Stimulated activated CD4-positive, alpha-beta T cell treated with anti-CD3 and anti-CD28 coated beads, Interleukin-1b, Interleukin-23, amount 100 ng/mL, for 4 hours (primary cell): ENCODE measurements at places on chromosomes 3 and 15.

GRCh38 chr3:60803216-60804173 is 447.8 kb downstream of the FHIT start:
- DNase-seq, result no peak

DNA sequence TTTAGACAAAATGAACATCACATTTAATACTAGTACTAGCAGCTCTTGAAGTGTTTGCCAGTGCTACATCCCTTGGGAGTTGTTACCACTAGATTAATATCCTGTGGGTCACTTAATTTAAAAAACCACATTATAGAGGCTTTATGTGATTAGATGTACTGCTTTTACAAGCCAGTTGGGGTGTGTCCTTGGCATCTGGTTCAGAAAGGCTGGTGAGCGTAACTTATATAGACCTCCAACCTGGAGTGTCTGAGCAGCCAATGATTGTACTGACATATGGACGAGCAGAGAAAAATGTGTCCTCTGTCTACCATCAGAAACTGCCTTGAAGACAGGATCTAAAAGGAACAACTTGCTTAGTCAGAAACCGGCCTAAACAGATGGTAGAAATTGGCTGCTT is 306.2 kb upstream of the ATP11B start:
- DNase-seq, result no peak

DNA sequence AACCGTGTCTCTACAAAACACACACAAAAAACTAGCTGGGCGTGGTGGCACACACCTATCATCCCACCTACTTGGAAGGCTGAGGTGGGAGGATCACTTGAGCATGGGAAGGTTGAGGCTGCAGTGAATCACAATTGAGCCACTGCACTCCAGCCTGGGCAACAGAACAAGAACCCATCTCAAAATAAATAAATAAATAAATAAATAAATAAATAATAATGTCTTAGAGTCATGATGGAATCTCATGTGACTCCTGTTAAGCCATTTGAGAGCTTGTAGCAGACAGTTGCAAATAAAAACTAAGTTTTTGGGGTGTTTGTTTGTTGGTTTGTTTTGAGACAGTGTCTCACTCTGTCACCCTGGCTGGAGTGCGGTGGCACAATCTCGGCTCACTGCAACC is 33.2 kb downstream of the SLC12A1 start:
- DNase-seq, result no peak

DNA sequence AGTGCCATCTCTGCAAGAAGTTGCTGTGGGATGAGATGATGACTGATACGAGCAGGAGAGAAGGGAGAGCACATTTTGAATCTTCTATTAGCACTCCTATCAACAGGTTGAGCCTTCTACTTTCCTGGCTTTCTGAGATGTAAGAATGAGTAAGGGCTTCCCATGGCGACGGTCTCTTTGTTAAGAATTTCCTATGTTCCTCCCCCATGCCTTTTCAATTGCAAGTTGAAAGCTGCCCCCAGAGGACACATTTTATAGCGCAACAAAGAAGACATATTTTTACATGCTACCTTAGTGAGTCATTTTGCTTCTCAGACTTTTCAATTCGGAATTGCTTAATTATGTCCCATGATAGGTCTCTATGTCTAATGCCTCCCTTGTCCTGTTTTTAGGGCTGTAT is 71.3 kb upstream of the LRTM1 start:
- DNase-seq, result no peak

DNA sequence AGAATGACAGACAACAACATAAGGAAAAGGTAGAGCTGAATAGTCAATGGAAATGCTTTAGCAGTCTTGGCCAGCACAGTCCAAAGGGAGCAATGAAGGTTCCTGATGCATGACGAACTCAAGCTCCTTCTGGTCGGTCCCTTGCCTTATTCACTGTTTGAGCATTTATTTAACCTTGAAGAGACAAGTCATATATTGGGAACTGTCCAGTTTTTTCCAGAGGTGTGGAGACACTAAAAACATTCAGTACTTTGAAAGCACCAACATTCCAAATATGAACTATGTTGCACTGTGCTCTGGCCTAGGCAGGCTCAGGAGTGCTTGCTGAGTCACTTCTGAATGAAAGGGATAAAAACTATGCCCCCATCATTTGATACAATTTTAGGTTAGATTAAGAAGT is 384.8 kb downstream of the MECOM start:
- DNase-seq, result no peak

DNA sequence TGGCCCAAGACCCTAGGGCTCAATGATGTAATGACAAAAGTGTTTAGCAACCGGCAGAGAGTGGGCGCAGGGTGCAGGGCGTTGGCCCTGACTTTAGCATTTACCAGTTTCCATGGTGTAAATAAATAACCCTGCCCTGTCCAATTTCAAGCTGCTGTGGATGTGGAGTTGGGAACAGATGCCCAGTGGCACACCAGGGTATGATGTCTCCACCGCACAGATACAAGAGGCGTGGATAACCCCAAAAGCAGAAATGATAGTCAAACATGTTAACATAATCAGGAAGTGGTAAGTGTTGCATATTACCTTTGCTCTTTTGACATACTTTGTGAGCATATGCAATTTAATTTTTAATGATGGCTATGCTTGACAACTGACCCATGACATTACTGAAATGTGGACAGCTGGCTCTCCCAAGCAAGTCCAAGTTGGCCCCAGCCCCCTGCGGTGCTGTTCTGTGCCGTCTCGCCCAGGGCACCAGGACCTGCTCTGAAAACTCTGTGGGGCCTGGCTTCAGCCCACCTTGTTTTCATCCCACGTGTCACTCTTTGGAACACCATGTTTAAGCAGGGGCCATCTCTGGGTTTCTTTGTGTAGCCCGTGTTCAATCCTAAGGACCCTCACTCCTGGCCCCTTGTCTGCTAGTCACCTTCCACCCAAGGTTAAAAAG is 10.8 kb upstream of the ANPEP start:
- DNase-seq, result no peak

DNA sequence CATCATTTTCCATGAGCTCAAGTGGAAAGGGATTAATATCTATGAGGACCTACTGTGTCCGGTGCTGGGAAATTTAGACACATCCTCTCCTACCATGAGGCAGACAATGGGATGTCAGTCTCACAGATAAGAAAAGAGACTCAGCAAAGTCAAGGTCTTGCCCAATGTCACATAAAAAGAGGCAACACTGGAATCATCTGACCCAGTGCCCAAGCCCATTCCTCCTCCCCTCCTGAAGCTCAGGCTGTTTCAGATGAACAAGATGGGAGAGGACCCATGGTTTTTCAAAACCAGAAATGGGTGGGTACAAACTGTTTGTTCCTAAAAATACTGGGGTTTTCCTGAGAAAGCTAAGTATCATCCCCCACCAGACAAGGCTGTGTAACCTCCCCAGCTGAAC is 22.2 kb downstream of the POC1A start:
- no peak for DNase-seq

DNA sequence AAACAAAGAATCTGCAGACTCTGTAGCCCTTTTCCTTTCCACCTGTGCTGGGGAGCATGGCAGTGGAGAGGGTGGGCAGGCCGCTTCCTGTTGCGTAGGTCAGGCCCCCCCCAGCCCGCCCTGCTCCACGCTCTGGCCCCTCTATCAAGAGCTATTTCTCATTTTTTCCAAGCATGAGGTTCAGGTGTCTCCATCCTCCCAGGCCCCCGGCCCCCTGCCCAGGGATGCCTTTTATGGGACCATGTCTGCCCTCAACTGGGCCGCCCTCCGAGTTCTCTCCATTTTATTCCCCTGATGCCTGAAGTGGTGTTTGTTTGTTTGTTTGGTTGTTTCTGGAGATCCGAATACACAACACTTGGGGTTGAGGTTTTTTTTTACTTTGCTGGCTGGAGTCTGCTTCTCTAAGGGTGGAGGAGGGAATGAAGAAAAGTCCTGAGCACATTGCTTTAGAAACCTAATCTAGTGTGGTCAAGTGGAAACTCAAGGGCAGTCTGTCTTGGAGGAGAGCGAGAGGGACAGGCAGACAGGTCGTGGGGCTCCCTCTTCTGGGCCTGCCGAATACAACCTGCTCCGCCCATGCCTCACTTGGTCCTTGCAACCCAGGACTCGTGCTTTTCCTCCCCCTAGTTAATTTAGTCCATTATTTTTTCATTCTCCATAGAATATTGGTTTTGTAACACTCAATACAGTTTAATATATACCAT is 176.5 kb upstream of the LYSMD4 start:
- DNase-seq, result no peak

- DNase-seq, result no peak
Observed at GRCh38 chr3:115281697-115282675, 134.9 kb upstream of the ZBTB20 start.

GRCh38 chr15:95598251-95598855 is 732.1 kb upstream of the NR2F2 start:
- no peak for DNase-seq

- no peak for DNase-seq
Observed at GRCh38 chr15:34109797-34110663, 8.1 kb downstream of the PGBD4 start.

DNA sequence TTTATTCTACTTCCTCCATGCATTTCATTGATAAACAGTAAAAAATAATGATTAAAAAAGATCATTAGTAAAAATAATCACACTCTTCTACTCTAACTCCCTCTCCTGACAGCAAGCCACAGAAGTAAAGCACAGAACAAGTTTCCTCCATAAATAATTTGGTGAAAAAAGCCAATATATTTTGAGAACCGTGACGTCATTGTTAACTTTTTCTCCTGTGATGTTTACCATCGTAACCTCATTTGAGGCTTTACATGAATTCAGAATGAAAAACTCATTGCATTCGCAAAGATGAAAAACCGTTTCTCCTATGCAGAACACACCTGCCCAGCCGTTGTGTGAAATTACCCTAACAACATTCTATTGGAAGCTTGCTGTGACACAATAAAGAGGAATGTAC is 120.7 kb downstream of the NSUN3 start:
- DNase-seq, result no peak

DNA sequence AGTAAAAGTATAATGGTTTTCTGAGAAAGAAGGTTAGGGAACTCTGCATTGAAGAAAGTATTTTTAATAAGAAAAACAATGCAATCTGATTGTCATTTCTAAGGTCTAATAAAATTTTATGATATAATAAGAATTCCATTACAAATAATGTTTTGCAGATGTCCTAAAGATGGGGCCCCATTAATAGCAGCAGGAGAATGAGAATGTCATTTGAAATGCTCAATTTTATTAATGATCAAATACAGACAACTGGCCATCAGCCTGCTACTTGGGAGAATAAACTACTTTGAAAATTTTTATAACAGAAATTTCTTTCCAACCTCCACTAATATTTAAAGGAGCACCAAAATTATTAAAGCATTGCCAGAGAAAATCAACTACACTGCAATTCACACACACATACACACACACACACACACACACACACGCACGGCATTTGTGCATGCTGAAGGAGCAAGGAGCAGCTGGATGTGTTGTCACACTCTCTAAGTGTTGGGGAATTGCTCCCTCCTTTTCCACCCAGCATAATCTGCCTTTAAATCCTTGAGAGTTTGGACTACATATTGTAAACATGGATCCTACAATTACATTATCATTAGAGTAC is 109.5 kb downstream of the THRB start:
- DNase-seq, result no peak

GRCh38 chr15:90933301-90933700 is 952 bp upstream of the HDDC3 start:
- DNase-seq, result no peak

DNA sequence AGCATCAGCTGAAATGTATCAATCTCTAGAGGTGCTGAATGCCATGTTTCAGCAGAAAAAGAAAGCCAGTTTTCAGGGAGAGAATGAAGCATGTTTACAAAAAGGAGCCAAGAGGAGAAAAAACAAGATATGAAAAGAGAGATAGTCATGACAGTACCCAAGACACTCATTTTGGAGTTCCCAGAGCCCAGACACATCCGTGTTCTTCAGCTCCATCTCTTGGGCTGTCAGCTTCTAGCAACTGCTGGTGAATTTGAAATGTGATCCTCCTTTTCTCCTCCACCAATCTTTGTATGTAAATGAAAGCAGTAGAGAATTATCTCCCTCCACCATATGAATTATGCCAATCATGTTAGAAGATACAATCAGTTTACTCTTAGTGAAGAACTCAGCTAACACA is 93.0 kb upstream of the SLC25A36 start:
- no peak for DNase-seq

DNA sequence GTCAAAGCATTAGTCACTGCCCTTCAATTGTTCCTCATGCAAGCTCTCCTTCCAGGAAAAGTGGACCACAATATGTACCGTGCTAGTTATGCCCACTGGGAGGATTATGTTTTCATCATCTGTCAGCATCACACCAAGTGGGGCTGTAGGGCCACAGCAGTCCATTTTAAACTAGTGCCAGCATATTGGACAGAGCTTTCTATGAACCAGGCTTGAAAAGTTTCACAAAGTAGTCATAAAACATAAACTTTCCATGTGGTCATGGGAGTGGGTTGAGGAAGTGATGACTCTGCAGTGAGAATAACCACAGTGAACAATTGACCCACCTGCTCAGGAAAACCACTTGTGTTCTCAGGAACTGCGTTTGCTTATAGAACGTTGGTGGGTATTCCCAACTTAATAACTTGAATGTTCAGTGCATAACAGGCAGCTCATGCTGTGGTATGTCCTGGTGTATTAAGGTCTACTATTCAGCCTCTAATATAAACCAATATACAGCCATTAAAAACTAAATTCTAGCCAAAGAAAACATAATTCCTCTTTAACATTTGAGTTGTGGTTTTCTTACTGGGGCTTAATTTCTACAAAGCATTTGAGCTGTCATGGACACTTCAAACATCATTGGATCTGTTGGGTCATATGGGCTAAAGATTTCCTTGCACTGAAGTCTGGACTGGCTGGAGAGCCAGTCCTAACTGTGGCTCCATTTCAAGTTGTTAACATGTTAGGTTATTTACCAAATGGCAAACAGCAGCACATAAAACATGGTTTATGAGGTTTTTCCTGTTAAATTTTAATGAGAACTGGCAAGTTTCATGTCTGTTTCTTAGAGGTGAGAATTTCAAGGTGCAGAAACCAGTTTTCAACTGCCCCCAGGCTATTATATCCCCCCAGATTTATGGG is 274.1 kb downstream of the OTOL1 start:
- no peak for DNase-seq

DNA sequence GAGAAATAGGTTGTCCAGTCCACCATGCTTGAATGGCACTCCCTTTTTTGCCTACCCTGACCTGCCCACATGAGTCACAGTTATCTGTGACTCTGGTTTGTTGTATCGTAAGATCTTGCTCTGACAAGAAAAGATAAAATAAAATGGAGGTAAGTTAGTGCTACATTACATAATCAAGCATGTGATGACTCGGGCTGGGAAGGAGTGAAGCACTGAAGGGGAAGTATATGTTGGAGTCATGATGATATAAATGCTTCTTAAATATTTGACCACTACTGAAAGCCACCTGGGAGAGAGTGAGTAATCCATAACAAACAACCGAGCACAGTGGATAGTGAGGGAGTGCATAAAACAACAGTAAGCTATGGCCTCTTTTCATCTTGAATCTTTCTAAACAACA is 124.4 kb downstream of the SHOX2 start:
- DNase-seq, result no peak

- DNase-seq, result no peak
Observed at GRCh38 chr15:55522742-55523450, 14.9 kb upstream of the DNAAF4 start.

- no peak for DNase-seq
Observed at GRCh38 chr15:55007561-55007960, 189.2 kb downstream of the RSL24D1 start.
